NCI-H2029 treated with DMSO at 0.1 percent for 48 hours (cell line): ENCODE measurements at places on chromosomes 6 and 20.

DNA sequence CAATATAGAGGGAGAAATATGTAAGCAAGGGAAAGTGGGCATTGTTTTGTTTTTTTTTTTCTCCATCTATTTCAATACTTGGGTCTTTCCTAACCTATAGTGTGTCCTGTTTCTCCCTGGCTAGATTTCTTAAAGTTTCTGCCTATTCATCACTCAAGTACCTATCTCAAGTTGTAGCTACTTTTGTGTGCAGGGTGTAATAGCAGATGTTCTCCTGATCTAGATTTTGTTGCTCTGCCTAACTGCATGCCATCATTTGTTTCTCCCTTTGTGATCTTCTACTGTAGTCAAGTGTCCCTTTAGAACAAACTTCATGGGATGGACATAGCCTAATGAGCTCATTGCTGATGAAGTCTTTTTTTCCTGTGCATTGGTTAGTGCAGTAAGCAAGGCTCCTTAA lies 45.8 kb downstream of the TOP1 start:
- DNase-seq: no peak

DNA sequence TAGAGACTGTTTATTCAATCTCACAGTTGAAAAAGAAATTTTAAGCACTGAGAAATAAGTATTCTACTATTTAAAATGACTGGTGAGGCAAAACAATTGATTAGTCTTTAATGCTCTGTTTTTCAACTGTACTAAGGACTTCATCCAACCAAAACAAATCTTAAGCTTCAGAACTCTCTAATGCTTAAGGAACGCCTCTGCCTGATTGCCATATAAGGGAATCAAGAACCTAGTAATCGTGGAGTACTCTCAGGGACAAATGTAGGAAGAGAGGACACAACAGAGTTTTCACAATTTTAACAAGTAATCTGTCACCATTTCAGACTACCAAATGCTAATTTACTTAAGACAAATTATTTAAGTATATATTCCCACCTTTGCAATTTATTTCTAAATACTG lies 16.1 kb downstream of the FBXO30 start:
- DNase-seq: no peak

GRCh38 chr20:5127859-5128424 lies 1.1 kb downstream of the CDS2 start:
- DNase-seq: no peak

DNA sequence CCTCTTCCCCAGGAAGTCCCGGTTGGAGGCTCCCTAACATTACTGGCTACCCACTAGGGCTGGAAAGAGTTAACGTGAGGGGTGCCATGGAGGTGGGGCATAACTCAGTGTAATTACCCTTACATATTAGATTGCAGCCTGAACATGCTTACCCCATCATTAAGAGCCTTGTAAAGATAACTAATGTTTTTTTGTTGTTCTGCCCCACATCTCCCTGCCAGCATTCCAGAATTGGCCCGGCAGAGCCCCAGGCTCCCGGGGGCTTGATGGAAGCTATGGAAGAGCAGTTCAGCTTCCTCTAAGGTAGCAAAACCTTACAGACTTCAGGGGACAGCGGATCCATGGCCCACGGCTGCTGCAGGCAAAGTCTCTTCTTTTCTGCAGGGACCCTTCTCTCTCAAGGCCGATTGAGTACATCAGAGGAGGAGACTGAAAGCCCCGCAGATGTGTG lies 166.1 kb upstream of the FOXQ1 start:
- DNase-seq: no peak

DNA sequence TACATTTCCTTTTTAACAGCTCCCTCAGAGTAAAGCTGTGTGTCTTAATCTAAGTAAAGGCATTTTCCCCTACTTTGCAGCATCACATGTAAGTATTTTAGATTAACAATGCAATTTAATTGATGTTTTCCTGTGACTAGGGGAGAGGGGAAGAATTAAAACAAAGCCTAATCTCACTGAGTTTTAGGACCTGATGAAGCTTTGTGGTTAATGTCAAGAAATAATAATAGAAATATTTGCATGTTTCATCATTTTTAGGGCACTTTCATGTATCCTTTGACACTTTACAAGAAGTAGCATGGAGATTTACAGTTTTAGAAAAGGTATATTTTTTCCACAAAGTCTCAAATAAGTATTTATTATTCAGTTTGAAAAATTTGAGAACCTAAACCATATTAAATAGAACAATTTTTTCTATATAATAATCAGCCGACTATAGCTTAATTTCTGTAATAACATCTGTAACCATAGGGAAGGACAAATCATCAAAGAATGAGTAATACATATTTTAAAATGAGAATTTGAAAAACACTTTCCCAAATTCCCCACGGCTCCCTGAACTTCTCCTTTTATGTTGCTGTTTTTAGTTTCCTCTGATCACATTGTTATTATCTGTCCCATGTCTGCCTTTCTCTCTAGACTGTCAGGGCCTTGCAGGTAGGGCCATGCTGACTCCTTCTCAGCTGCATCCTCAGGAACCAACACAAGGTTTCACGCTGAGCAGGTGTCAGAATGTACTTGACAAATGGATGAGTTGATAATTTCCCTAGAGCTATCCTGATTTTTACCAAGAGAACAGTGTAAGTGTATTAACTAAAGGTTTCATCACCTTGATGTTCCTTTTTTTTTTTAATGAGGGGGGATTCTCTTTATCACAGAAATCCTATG lies 338.1 kb downstream of the SYNE1 start:
- no peak for DNase-seq

- no peak for DNase-seq
Measured at GRCh38 chr6:167956983-167957492, 40.4 kb upstream of the KIF25 start.

- no peak for DNase-seq
Measured at GRCh38 chr6:56475736-56476457, 166.8 kb downstream of the DST start.

DNA sequence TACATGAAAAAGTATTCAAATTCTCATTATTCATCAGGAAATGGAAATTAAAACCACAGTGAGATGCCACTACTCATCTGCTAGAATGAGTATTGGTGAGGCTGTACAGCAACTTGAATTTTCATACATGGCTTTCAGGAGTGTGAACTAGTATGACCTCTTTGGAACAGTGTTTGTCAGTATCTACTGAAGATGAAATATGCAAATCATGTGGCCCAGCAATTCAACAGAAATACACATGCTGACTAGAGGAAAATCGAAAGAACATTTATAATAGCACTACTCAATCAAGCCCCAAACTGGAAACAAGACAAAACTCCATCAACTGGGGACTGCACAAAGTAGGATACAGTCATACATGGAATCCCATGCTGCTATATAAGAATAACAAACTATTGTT lies 102.2 kb downstream of the DCDC2 start:
- DNase-seq: no peak

- no peak for DNase-seq
Measured at GRCh38 chr6:92667843-92668242, 751.5 kb downstream of the EPHA7 start.
